Skin of body (tissue), 3 donors: ENCODE measurements at places on chromosomes 5 and 9. TPM values are rescaled to one million over a fixed set of nuclear protein-coding genes. Genes with fewer than 3 reads are reported as not detected.

FAM81B gene
- total RNA-seq = 0.49 TPM

RANBP17 gene
- total RNA-seq = 28.8 TPM

CDO1 gene
- total RNA-seq = 26.8 TPM

DNA sequence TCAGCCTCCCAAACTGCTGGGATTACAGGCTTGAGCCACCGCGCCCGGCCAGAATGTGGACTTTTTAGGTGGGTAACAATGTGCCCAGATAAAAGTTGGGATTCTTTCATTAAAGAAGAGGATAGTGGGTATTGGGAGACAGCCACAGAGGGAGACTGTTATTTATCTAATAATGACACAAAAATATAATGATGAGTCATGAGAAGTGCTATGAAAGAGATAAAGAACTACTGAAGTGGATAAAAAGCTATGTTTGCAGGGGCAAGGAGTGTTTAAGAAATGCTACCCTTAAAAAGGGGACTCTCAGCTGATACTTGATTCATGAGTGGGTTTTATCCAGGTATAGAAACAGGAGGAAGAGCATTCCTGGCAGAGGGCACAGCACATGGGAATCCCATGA is 143.6 kb upstream of the ERCC6L2 start:
- DNase-seq = no peak

- DNase-seq = no peak
Measured at GRCh38 chr9:81174023-81174422, 515.3 kb downstream of the TLE1 start.

DNA sequence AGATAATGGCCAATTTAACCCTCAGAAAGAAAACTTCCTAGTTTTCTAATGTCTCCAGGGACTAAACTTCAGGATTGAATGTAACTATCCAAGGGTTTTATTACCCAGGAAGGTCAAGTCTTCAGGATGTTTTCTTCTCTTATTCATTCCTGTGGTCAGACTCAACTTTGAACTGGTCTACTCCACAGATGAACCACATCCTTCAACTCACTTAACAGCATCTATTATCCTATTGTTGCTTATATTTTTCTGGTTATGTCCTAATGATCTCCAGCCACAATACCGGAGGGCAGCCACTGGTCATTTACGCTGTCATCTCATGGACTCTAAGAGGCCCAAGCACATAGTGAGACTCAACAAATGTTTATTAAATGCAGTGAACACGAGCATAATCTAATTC is 47.2 kb upstream of the LIFR start:
- no peak for DNase-seq

GRCh38 chr9:104606152-104606551 is 725 bp upstream of the OR13C2 start:
- no peak for DNase-seq

GRCh38 chr5:79576606-79577289 is 35.5 kb upstream of the TENT2 start:
- no peak for DNase-seq

GRCh38 chr5:42949348-42950115 is 90.6 kb downstream of the ANXA2R start:
- peak; percentile 53 for DNase-seq

GRCh38 chr9:134502809-134503211 is 138.8 kb upstream of the COL5A1 start:
- DNase-seq = peak; percentile 76
